ELR (cell line): ENCODE measurements at places on chromosomes 6 and 20.

- DNase-seq, result no peak
Measured at GRCh38 chr20:60339738-60340137, 381.5 kb downstream of the CDH26 start.

DNA sequence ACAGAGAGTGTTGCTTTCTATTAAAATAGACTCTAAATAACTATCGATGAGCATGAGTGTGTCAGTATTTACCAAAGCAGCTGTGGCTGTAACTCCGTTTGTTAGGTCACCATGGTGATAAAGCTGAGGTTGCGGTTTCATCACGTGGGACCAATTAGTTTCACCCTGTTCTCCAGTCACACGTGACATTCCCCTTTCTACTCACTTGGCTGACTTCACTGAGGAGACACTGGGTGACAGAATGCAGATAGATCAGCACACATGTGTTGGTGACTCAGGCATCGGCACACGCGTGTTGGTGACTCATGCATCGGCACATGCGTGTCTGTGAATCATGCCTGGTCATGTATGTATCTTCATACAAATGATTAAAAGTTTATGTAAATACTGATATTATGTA is 285.4 kb downstream of the THBS2 start:
- peak; percentile 92 for DNase-seq

DNA sequence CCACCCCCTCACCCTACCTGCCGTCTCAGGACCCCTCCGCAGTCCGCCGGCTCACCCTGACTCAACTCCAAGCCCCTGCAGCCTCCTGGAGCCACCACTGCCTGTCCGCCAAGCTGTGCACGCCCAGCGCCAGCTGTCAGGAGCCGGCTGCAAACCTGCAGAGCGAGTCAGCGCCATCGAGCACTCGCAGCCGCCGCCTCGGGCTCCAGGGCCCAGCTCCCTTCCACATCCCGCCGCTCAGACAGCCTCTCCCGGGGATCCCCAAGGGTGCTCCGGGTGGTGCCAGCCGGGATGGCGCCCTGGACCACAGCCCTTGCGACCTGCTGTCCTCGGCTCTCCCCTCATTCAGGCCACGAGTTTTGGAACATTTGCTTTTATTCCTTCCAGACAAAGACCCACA is 4.3 kb downstream of the TNNC2 start:
- peak; percentile 70 for DNase-seq

DNA sequence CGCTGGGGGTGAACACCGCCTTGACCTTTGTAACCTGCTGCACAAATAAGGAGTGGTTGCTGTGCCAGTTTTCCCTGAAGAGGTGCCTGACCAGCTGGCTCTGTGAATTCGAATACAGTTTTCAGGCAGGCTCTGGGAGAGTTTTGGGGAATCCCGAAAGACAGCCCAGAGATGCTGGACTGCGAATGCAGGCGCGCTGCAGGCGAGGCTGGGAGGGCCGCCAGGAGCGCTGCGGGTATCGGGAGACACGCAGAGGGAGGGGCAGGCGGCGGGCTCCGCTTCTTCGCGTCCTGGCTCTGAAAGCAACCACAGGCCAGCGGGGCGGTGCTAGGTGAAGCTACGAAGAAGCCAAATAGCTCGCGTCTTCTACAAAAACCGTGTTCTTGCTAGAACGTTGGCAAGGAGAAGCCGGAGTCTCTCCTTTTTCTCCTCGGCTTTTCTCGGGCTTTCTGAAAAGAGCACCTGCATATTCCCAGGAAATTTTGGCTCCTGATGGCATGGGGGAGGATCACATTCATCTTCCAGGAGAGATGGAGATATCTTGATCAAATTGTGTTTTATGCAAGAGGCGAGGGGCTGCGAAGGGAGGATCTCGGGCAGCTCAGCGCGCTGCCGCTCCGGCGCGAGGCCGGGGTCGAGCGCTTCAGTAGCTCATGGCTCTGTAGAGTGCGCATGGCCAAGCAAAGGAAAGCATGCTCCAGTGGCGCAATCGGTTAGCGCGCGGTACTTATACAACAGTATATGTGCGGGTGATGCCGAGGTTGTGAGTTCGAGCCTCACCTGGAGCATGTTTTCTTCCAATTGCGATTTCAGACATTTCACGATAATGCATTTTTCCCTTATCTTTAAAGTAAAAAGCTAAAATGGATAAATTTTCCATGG is 158.1 kb upstream of the ZNF184 start:
- DNase-seq, result peak; percentile 89
